Activated B cell treated with CpG ODN at 0.5 μM for 24 hours (primary cell): ENCODE measurements at places on chromosomes 7 and 10. TPM values are rescaled to one million over a fixed set of nuclear protein-coding genes. Genes with fewer than 3 reads are reported as not detected.

- no peak overlapping the region for H3K4me3 ChIP-seq
- no peaks in the 10 kb centered on the region for H3K27me3 ChIP-seq
- no peaks in the 10 kb centered on the region for H3K4me1 ChIP-seq
- DNase-seq, result no peak
Observed at GRCh38 chr10:58588673-58589265, 76.1 kb downstream of the BICC1 start.

- no peak for DNase-seq
- no peak overlapping the region for H3K27ac ChIP-seq
- H3K27me3 ChIP-seq, result peaks cover 7% of the 10 kb centered on the region
- H3K4me3 ChIP-seq, result no peak overlapping the region
Observed at GRCh38 chr10:98088186-98088971, 46.1 kb upstream of the R3HCC1L start.

DNA sequence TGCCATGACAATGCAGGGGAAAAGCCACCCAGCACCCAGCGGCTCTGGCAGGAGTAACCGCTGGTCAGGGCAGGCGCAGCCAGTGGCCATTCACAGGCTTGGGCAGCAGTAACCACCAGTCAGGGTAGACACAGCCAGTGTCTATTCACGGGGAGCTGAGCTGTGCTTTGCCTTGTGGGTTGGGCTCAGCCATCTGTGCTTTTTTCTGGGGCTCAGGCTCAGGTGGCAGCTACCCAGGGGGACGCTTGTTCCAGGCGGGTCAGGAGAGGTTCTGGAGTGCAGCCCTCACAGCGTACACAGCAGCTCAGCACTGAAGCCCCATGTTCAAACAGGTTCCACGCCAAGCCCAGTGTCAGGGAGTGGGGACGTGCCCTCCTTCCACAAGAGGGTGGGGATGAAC, 28.5 kb downstream of the FOXL3 start:
- DNase-seq, result no peak
- H3K27me3 ChIP-seq, result peaks cover 41% of the 10 kb centered on the region
- no peak overlapping the region for H3K4me3 ChIP-seq
- H3K36me3 ChIP-seq, result no peaks in the 10 kb centered on the region
- H3K27ac ChIP-seq, result no peak overlapping the region

Gene NME8
- total RNA-seq, result not detected in 2 replicates

Gene ACBD7
- not detected in 2 replicates for total RNA-seq
